ENCODE measurements at places on chromosomes 2 and 18.

- no peak for DNase-seq
Observed at GRCh38 chr18:55289775-55290174, 298.2 kb downstream of the TCF4 start.

GRCh38 chr2:64401529-64401880 is 52.5 kb upstream of the LGALSL start:
- no peak for DNase-seq

GRCh38 chr2:70099270-70099669 is 12.0 kb downstream of the PCBP1 start:
- DNase-seq, result no peak

- no peak for DNase-seq
Observed at GRCh38 chr2:40363231-40363630, 88.7 kb downstream of the SLC8A1 start.

DNA sequence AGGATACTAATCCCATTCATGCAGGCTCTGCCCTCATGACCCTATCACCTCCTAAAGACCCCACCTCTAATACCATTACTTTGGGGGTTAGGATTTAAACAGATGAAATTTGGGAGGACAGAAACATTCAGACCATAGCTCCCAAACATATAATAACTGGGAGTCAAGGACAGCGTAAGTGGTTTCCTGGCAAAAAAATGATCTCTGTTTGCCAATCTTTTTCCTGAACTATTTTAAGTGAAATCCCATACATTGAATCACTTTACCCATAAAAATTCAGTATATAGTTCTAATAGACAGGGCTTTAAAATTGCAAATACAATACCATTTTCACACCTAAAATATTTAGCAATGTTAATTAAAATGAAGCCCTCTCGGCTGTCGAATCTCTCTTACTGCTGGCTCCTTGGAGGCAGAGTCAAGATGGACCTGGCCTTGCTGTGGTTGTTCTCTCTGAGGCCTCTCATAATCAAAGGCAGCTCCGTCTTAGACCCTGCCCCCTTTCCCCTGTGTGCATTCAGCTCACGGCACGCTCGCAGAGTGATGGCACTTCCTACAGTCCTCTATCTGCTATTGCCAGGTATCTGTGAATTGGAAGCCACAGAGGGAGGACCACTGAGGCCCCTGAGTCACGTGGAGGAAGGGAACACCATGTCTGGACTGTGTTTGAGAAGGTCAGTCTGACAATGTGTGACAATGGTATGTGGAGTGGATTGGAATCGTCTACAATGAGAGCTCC is 132.3 kb downstream of the UXS1 start:
- DNase-seq, result no peak

Measured in iPS DF 6.9 (cell line).